ENCODE measurements at places on chromosomes 1 and 21. TPM values are rescaled to one million over a fixed set of nuclear protein-coding genes. Genes with fewer than 3 reads are reported as not detected.

Gene TGFB2
- total RNA-seq = 19.6 TPM

Gene SLC1A7
- not detected for total RNA-seq

Gene LRRC39
- total RNA-seq = 9.0 TPM

Gene PRKCZ
- total RNA-seq = 58.7 TPM

Gene SMYD2
- total RNA-seq = 43.2 TPM

Gene SZRD1
- total RNA-seq = 4.1 TPM

Gene LINGO4
- not detected for total RNA-seq

Gene LCE2C
- total RNA-seq = not detected

Gene SDC3
- total RNA-seq = 57.1 TPM

Gene BMP8B
- total RNA-seq = 0.41 TPM

Gene OR2L8
- total RNA-seq = 0.82 TPM

GRCh38 chr1:54275349-54275748, 75.4 kb downstream of the MRPL37 start:
- peak; percentile 40 for DNase-seq

GRCh38 chr1:27858949-27859576, 13.3 kb upstream of the THEMIS2 start:
- DNase-seq = no peak

DNA sequence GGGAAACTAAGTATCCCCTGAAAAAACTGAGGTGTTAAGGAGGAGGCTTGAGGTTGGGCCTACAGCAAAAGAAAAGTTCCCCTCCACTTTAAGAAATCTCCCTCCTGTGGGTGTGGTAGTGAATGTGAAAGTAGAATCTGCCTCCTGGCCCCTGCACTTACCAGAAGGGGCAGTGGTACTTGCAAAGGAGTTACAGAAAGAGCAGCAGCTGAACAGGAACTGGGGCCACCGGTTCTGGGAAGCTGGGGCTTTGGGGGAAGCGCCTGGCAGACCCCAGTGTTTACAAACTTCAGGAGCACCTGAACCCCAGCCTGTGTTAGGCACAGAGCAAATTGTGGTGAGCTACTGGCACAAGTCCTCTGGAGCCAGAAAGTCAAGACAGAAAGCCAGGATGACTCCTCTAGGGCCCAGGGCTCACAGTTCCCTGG, 250.2 kb upstream of the FGGY start:
- DNase-seq = no peak

GRCh38 chr1:44485934-44486460, 80.9 kb downstream of the RNF220 start:
- DNase-seq = no peak

GRCh38 chr1:153682730-153683129, 4.2 kb downstream of the NPR1 start:
- DNase-seq = no peak

- no peak for DNase-seq
Measured at GRCh38 chr1:209105701-209106100, 477.8 kb upstream of the CAMK1G start.

DNA sequence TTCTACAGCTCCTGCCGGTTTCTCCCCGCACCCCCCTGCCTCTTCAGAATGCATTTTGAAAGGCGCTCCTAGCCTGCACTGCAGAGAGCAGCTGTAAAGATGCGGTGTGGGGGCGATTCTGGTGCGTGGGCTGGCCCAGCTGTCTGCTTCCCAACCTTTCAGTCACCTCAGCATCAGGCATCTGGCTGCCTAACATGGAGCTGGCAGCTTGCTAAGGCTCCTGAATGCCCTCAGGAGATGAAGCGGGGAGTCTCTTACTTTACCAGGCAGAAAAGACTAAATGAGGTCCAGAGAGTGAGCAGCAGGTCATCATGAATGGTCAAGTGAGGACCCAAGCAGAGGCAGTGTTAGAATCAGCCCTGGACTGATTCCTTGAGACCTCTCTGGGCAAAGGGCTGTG, 8.7 kb downstream of the IER5 start:
- no peak for DNase-seq

DNA sequence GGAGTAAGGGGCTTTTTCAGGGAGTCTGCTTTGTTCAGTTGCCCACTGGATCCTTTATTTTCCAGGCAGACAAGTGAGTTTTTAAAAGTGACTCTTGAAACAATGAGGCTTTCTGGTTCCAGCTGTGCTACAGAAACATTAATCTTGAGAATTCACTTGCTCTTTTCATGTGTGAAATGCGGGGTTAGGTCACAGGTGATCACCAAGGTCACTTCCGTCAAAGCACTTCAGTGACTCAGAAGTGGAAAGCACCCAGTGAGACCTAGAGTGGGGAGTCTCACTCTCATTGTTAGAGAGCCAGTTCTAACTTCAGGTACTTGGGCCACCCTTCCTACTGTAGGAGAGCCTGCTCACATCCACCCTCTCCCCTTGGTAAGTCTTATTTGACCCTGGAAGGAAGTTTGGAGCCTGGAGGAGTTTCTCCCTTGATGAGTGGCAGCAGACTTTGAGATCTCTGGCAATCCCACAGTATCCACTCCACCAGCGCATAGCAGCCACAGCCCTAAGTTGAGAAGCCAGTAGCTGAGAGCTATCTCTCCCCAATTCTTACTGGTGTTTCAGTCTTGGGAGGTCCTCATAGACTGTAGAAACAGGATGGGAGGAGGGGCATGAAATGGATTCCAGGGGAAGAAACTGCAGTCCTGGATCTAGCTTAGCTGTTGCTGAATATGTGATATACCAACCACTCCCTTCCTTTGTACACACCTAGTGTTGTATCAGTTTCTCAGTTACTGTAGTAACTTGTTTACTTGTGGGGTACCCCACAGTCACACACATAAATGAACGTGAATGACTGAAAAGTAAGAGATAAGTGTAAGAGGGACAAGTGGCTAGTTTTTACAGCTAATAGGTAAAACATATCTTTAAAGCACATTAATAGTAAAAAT, 3.1 kb downstream of the TACSTD2 start:
- no peak for DNase-seq

GRCh38 chr1:47872886-47873285, 124.3 kb downstream of the TRABD2B start:
- no peak for DNase-seq

- DNase-seq = no peak
Measured at GRCh38 chr1:11610629-11611180, 43.5 kb downstream of the FBXO2 start.

DNA sequence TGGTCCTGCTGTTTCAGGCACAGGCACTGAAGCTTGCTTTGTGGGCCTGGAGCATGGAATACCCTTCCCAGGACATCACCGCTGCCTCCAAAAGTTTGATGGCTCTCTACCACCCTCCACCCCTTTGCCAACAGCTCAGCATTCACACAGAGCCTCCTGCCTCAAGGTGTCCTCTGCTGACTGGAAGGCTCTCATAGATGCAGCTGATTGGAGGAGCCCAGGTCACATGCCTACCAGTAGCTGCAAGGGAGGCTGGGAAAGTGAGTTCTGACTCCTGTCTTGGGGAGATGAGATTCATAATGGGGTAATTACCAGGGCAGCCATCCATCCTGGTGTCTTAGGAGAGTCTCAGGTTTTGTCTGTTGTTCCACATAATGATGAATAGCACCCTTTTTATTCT, 124.8 kb upstream of the GRIK3 start:
- DNase-seq = no peak

- DNase-seq = no peak
Measured at GRCh38 chr1:229758101-229759036, 132.3 kb downstream of the URB2 start.

GRCh38 chr1:237507005-237507404, 383.7 kb downstream of the ZP4 start:
- DNase-seq = no peak

DNA sequence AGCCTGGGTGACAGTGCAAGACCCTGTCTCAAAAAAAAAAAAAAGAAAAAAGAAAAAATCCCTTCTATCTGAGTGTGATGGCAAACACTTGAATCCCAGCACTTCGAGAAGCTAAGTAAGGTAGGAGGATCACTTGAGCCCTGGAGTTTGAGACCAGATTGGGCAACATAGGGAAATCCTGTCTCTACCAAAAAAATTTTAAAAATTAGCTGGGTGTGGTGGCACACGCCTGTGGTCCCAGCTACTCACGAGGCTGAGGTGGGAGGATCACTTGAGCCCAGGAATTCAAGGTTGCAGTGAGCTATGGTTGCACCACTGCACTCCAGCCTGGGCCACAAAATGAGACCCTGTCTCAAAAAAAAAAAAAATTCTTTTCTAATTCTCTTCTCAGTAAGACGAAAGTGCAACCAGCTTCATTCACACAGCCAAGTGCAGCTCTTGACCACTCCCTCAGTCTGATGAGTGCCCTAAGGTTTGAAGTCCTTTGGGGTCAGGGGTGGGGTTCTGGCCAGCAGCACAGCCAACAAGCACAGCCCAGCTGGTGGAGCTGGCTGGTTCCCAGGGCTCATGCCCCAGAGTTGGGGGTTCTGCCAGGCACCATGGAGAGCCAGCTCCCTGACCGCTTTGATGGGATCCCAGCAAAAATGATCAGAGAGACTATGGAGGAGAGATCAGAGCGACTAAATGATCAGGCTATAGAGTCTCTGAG, 8.0 kb downstream of the SLC2A5 start:
- no peak for DNase-seq

GRCh38 chr1:241269116-241269515, 87.9 kb downstream of the RGS7 start:
- no peak for DNase-seq

GRCh38 chr1:118132000-118132399, 53.0 kb downstream of the SPAG17 start:
- DNase-seq = no peak

GRCh38 chr21:42467140-42467983, 28.7 kb downstream of the RSPH1 start:
- no peak for DNase-seq

DNA sequence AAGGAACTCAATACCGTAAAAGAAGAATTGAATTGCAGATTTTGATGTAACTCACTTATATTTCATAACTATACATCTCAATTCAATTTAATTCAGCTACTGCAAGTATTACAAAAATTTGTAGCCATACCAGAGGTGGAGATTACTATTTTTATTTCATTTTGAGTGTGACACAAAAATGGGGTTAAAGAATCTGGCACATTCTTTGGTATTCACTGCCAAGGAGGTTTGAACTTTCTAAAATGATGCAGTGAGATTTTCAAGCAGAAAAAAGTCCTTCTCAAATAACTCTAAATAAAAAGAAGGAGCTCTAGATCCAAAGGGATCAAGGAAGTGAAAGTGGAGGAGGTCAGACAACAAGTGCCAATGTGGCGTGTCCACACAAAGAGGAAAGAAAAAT, 569.0 kb downstream of the DPYD start:
- no peak for DNase-seq

- DNase-seq = no peak
Measured at GRCh38 chr1:180193141-180194047, 36.7 kb upstream of the LHX4 start.

DNA sequence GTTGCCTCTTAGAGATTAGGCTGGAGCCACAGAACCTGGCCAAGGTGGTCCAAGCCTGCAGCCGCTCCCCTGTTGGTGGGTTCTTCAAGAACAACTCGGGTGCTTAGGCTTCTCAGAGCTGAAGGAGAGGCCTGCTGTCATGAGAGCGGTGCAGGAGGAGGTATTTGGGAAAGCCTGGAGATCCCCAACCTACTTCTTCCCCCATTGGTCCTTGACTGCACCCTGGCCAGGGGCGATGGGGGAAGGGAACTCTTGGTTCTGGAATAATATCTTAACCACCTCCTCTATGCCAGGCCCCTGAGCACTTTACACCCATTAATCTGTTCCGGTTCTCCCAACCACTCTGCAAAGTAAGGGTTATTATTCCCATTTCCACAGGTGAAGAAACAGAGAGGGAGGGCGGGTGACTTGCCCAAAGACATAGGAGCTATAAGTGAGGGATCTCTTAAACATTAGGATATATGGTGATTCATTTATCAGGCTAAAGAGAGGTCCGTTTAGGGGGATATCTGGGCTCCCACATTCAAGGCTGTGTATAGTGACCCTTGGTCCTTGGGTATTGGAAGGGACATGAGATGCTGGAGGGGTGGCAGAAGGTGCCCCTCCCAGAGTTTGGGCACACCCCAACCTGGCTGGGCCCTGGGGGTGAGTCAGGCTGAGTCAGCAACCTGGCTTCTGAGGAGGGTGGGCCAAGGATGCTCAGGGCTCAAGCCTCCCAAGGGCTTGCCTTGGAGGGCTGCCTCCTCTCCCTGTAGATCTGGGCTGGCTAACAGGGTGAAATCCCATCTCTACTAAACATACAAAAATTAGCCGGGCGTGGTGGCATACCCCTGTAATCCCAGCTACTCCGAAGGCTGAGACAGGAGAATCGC, 5.2 kb downstream of the TRNP1 start:
- no peak for DNase-seq

- DNase-seq = no peak
Measured at GRCh38 chr21:26032263-26032662, 138.3 kb downstream of the APP start.

DNA sequence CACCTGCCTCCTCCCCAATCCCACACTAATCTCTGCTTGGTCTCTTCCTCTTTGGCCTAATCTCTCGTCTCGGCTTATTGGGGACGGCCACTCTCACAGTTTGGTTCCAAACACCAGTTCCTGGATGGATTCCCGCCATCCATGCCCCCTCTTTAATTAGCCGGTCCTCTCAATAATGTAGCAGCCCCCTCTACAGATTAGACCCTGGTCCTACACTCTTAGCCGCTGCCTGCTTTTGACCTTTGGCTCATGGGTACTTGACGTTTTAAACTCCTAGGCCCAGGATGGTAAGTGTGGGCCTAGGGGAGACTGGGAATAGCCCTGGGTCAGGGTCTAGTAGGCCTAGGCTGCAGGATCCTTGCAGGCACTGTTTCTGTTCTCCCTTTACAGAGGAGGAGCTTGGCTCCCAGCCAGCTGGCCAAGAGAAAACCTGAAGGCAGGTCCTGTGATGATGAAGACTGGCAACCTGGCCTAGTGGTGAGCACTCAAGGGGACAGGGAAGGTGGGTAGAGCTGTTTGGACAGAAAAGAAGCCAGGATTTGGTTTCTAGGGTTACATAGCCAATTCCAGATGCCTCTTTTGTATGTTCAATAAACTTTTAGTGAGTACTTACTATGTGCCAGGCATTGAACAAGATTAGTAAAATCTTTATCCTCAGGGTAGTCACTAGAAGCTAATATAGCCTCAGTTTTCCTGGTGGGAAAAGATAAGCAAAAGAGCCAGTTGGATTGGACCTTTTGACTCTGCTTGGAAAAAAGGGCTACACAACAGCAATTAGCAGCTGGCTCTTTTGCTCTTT, 758 bp downstream of the RAD54L start:
- no peak for DNase-seq

DNA sequence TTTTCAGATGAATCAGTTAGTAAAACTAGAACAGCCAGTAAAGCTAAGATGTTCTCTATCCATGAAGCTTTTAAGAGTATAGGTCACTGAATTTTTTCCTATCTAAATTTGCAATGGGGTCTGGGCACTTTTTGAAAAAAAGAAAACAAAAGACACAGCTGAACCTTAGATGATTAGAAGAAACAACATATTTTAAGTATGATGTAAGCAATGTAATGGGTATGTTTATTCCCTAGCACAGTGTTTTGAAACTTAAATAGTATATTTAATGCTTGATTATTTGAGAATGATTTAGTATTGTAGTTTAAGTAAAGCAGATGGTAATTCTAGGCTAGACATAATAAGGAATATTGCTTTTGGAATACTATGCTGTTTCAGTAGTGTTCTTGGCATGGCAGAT, 36.2 kb downstream of the KCTD3 start:
- DNase-seq = no peak

Measured in frontal cortex (tissue), 4 donors.